Activated CD8-positive, alpha-beta memory T cell treated with anti-CD3 and anti-CD28 coated beads for 1 hour (primary cell): ENCODE measurements at places on chromosomes 7 and 10.

GRCh38 chr7:28442540-28443420 lies 30.5 kb downstream of the CREB5 start:
- DNase-seq = no peak

DNA sequence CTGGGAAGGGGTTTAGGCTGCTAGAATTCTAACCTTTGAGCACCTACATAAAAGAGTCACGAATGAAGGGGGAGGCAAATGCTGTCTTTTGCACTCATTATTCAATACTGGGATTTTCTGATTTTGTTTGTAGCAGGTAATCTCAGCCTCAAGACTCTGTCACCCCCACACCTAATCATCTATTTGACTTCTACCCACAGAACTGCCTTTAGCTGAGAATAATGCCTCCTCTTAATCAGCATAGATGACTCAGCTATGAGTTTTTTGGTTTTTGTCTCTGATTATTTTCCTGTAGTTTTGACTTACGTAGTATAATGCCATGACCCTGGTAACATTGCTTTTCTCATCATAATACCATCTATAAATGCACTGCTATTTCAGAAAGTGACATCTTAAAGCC lies 42.7 kb upstream of the CACNB2 start:
- DNase-seq = no peak

- DNase-seq = no peak
Measured at GRCh38 chr10:78178397-78178796, 144.7 kb downstream of the RPS24 start.

DNA sequence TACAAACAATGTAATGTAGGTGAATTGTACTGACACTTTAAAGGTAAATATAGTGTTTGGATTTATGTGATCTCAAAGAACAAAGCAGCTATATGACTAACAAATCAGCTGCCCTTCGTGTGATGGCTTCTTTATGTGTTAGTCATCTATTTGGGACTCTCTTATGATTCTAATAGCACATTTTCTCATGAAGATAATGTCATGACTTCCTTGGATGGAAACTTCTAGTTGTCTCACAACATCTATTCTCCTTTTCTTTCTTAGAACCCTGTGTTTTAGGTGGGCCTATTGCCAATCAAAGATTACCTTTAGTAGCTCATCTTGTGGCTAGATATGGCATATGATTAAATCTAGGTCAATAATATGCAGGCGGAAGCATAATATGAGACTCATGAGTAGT lies 45.0 kb downstream of the TMEM106B start:
- DNase-seq = no peak

GRCh38 chr7:151863386-151864079 lies 13.4 kb downstream of the PRKAG2 start:
- DNase-seq = no peak

DNA sequence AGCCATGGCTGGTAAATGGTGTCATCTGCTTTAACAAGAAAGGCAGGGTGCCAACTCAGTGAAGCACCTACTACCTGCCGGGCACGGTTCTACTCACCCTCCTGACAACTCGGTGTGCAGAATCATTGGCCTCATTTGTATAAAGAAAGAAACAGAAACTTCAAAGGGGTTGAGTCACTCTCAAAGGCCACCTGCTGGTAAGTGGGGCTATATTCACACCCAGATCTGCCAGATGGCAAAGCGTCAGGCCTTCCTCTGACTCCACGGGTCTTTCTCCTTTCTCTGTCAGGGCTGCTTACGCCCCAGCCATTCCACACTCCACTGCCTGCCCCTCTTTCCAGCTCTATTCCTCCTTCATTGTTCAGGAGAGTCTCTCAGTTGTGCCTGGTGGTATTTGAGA lies 309.2 kb downstream of the GFRA1 start:
- no peak for DNase-seq

GRCh38 chr10:86596266-86596665 lies 58.1 kb upstream of the OPN4 start:
- DNase-seq = no peak

DNA sequence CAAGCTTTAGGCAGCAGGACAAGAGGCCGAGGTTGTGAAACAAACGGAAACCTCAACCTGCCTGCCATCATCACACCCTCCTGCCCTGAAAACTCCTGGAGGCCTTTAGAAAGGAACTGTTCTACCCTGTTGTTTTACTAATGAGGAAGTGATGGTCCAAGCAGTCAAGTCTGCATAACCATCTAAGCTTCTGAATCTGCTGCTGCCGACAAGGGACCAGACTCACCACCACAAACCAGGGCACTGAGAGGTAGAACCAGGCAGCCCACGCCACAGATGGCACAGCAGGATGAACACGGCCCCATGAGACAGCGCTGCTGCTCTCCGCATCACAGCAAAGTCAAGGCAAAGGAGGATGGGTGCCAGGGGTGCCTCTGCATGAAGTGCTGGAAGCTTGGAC lies 209.4 kb downstream of the CELF2 start:
- no peak for DNase-seq

GRCh38 chr10:46557319-46558121 lies 1.1 kb upstream of the GPRIN2 start:
- no peak for DNase-seq

GRCh38 chr7:144821067-144821466 lies 14.8 kb downstream of the TPK1 start:
- no peak for DNase-seq
